ENCODE measurements at places on chromosomes 6 and 20.
A peak's percentile ranks its signal among the peaks of the same experiment; 100 is the strongest.

GRCh38 chr20:41011551-41012067 is 17.0 kb upstream of the TOP1 start:
- DNase-seq, result no peak

DNA sequence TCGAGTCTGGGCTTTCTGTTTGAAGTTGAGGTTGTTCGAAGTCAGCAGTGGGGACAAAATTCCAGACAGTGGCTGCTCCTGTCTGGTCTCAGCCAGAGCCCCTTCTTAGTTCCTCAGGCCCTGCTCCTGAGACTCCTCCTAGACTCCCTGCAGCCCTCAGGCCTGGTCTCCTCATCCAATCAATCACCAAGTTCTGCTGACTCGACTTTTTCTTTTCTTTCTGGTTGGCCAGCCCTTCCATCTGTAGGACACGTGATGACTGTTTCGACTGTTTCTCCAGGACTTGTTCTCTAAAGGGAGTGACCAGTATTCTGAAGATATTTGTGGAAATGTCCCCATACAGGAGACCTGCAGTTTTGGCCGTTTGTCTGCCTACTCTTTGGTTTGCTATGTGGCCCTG is 19.5 kb downstream of the PPP1R3G start:
- DNase-seq, result peak; percentile 38

- no peak for DNase-seq
These were observed 152.0 kb upstream of the ECI2 start for GRCh38 chr6:4287372-4287771.

- DNase-seq, result peak; percentile 96
These were observed 64.1 kb downstream of the FAM50B start for GRCh38 chr6:3913077-3913957.

- no peak for DNase-seq
These were observed 5.2 kb upstream of the TRIB3 start for GRCh38 chr20:375265-375889.

DNA sequence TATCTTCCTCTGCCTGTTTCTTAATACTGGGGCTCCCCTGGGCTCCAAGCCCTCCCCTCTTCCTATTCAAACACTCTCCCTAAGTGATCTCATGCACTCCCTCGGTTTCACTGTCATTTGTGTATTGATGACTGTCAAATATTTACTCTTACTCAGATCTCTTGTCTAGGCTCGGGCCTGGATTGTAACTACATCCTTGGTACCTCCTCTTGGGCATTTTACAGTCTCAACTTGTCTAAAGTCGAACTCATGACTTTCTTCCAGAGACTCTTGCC is 189.4 kb upstream of the PRDM1 start:
- no peak for DNase-seq
